ENCODE measurements at places on chromosomes 3 and 15. TPM values are rescaled to one million over a fixed set of nuclear protein-coding genes. Genes with fewer than 3 reads are reported as not detected.

Gene GOLGA8K
- total RNA-seq, result 0.56 TPM

Gene FLNB
- 376 TPM for total RNA-seq

Gene COL8A1
- total RNA-seq, result not detected

Gene RARRES1
- total RNA-seq, result 7.6 TPM

Gene ARF4
- 156 TPM for total RNA-seq

Gene TMEM45A
- 2.6 TPM for total RNA-seq

Gene APOD
- total RNA-seq, result 0.87 TPM

Gene TFRC
- total RNA-seq, result 81.1 TPM

Gene POLQ
- 7.4 TPM for total RNA-seq

Gene ITGA11
- total RNA-seq, result 7.0 TPM

Gene CSPG4
- 0.19 TPM for total RNA-seq

Gene CLDN16
- total RNA-seq, result not detected

Gene SV2B
- not detected for total RNA-seq

Gene CLDN11
- 0.25 TPM for total RNA-seq

Gene TMEM108
- not detected for total RNA-seq

Gene TMCO5A
- total RNA-seq, result not detected

Gene LSMEM2
- not detected for total RNA-seq

Gene NME9
- not detected for total RNA-seq

Gene DLG1
- total RNA-seq, result 19.3 TPM

Gene NAALADL2
- 0.34 TPM for total RNA-seq

Gene TSPAN3
- total RNA-seq, result 351 TPM

Gene INKA1
- total RNA-seq, result 1.1 TPM

Gene PPP4R2
- total RNA-seq, result 38.8 TPM

Gene SERINC4
- not detected for total RNA-seq

Gene SLC24A5
- total RNA-seq, result not detected

Gene CYP19A1
- 0.41 TPM for total RNA-seq

Gene THRB
- 1.4 TPM for total RNA-seq

Gene SLC51B
- 21.2 TPM for total RNA-seq

Gene ITIH4
- total RNA-seq, result 1.7 TPM
